T-helper 17 cell (primary cell): ENCODE measurements at places on chromosomes 16 and 17. TPM values are rescaled to one million over a fixed set of nuclear protein-coding genes. Genes with fewer than 3 reads are reported as not detected.

The KRT17 gene
- not detected for total RNA-seq

The MPP3 gene
- total RNA-seq = 0.90 TPM

DNA sequence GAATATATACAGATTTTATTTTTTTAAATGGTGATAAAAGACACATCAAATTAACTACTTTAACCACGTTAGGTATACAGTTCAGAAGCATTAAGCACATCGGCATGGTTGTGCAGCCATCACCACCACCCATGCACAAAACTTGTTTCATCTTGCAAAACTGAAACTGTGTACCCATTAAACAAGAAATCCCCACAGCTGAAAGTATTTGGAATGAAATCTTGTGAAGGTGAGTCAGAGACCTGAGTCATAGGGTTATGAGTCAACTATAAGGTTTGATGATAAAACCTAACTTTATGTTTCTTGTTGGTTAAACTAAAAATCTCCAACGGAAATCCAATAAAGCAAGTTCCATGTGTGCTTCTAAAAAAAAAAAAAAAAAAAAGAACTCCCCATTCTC is 561.6 kb upstream of the PSMD7 start:
- no peaks in the 10 kb centered on the region for H3K4me1 ChIP-seq
- no peak overlapping the region for H3K4me3 ChIP-seq
- DNase-seq = no peak

DNA sequence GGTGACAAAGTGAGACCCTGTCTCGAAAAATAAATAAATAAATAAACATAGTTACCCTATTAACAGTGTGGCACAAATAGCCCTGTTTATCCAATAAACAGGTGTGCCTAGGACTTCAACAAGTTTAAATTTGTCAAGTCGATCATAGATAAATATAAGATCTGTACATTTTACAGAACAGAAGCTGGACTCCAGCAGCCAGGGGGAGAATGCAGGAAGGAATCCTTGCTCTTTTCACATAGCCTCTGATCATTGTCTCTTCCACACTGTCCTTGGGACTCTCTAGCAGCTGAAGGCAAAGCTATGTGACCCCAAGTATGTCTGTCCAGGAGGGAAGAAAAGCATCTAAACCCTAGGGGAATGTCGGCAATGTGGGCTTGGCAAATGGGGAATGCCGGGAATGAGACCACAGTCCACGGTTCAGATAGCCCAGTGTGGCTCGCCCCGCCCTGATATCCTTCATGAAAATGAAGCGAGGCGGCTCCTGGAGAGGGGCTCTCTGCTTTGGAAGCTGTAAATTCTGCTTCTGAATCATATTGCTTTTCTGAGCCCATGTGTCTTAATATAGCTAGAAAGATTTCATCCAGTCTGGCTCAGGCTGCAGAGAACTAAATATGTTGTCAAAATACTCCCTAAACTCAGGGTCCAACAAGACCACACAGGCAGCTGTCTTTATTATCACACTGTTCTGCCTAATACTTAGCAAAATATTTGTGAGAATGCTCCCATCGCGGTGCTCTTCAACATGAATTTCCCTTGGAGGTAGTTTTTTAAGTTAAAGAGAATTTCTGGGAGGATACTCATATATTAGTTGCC is 24.9 kb upstream of the GRB2 start:
- no peak overlapping the region for H3K4me3 ChIP-seq
- no peak for DNase-seq
- H3K27me3 ChIP-seq = peaks cover 6% of the 10 kb centered on the region
- H3K4me1 ChIP-seq = peaks cover 13% of the 10 kb centered on the region
- no peaks in the 10 kb centered on the region for H3K36me3 ChIP-seq

DNA sequence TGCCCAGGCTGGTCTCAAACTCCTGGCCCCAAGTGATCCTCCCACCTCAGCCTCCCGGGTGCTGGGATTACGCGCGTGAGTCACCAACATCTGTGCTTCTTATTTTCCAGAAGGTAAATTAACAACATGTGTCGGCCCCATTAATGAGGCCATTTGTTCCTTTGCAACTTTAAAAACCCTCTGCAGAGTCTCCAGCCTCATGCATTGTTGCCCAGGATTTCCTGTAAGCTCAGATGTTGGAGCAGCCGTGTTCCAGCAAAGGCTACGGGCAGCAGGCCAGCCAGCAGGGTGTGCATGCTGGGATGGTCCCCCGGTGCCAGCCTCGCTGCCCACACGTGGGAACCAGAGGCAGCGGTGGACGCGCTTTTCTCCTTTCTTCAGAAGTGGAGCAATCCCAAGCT is 19.1 kb upstream of the HEXD start:
- no peak overlapping the region for H3K27ac ChIP-seq
- peaks cover 8% of the 10 kb centered on the region for H3K4me1 ChIP-seq
- H3K36me3 ChIP-seq = peaks cover 7% of the 10 kb centered on the region
- no peak overlapping the region for H3K4me3 ChIP-seq
- no peak for DNase-seq

- H3K36me3 ChIP-seq = peaks cover 2% of the 10 kb centered on the region
- no peak for DNase-seq
- H3K4me3 ChIP-seq = peak overlapping the region; percentile 53
- no peaks in the 10 kb centered on the region for H3K27me3 ChIP-seq
- H3K4me1 ChIP-seq = peaks cover 15% of the 10 kb centered on the region
Measured at GRCh38 chr17:45441526-45442310, 9.0 kb upstream of the ARHGAP27 start.

DNA sequence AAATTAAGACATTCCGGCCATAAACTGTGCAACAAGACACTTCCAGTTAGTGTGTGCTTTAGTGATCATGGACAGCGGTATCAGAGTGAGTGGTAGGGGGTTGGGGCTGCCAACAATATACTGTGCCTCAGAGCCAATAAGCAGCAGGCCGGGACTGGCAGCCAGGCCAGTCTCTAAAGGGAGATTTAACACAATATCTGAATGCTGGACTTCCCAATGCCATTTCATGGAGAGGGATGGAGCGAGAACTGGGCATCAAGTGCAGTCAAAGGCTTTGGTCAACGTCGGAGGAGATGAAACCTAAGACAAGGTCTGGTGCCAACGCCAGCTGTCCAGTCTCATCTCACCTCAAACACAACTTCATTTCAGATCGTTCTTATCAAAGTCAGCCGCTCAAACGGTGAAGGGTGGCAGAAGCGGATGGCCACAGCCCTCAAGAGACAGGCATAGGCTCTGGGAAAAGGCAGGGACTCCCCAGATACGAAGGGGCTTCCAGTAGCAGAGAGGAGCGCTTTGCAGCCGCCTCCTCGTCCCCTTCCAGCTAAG is 935 bp downstream of the USP32 start:
- H3K4me1 ChIP-seq = peaks cover 38% of the 10 kb centered on the region
- H3K36me3 ChIP-seq = no peaks in the 10 kb centered on the region
- peak overlapping the region; percentile 93 for H3K27ac ChIP-seq
- peak overlapping the region; percentile 94 for H3K4me3 ChIP-seq
- no peak for DNase-seq
